ENCODE measurements at places on chromosomes 4 and X.
A peak's percentile ranks its signal among the peaks of the same experiment; 100 is the strongest.

GRCh38 chr4:76729460-76729859, 168.5 kb downstream of the SOWAHB start:
- ATAC-seq: no peak
- no peak overlapping the region for H3K4me3 ChIP-seq
- H3K27me3 ChIP-seq: peaks cover 8% of the 10 kb centered on the region
- no peaks in the 10 kb centered on the region for H3K4me1 ChIP-seq
- no peaks in the 10 kb centered on the region for H3K36me3 ChIP-seq
- no peak overlapping the region for H3K27ac ChIP-seq

- no peak overlapping the region for H3K4me3 ChIP-seq
- no peak for ATAC-seq
- H3K27ac ChIP-seq: no peak overlapping the region
- H3K4me1 ChIP-seq: peaks cover 4% of the 10 kb centered on the region
Observed at GRCh38 chr4:76764251-76764650, 133.7 kb downstream of the SOWAHB start.

- H3K27me3 ChIP-seq: no peaks in the 10 kb centered on the region
- no peak overlapping the region for H3K4me3 ChIP-seq
- H3K27ac ChIP-seq: no peak overlapping the region
Observed at GRCh38 chrX:132119283-132119682, 8.5 kb downstream of the FRMD7 start.

DNA sequence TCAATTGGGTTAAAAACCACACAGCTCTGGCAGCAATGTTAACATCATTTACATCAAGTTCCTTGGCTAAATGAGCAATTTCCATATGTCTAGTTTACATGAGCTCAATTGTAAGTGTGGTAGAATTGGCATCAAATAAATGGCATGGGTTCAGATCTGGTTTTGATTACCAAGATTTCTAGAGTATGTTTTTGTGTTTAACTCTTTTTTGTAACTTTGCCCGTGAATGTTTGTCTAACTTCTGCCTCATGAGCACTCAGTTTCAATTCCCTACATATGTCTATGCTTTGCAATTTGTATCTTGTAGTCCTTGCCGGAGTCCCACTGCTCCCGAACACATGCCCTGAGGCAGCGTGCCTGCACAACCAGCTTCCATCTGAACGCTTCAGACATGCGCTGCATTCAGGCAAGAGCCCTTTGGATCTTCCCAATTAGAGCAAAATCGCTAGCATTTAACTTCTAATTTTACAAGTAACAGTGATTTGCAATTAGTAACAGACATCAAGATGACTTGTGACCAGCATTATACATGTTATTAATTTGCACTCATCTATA, 644.4 kb downstream of the TRIML1 start:
- ATAC-seq: no peak
- H3K36me3 ChIP-seq: no peaks in the 10 kb centered on the region
- no peak overlapping the region for H3K27ac ChIP-seq
- H3K4me1 ChIP-seq: no peaks in the 10 kb centered on the region
- H3K4me3 ChIP-seq: no peak overlapping the region

DNA sequence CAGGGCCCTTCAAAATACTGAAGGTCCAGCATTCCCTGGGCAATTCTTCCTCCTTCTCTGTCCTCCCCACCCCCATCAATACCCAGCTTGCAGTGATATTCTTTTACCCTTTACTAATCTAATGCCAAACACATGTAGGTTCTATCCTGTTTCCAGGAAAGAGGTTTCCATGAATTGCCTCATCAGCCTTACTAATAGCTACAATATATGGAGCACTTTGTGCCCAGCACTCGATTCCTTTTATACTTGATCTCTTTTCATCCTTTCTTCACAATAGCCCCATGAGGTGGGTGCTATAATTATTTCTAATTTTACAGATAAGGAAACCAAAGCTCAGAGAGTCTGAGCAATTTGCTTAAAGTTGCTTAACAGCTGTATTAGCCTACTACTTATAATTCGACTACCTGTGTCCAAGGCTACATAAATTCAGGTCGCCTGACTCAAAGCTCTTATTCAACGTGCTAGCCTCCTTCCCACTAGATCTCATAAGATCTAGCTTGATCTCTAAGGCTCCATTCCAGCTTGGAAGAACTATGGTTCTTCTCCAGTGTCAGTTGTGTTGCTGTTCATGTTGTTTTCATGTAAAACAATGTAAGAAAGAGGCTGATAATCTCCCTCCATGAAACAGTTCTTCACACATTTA, 229.6 kb upstream of the PGRMC2 start:
- peaks cover 11% of the 10 kb centered on the region for H3K4me1 ChIP-seq
- H3K4me3 ChIP-seq: no peak overlapping the region
- H3K27me3 ChIP-seq: peaks cover 15% of the 10 kb centered on the region
- H3K27ac ChIP-seq: no peak overlapping the region

GRCh38 chrX:13007519-13008188, 32.7 kb downstream of the TMSB4X start:
- no peaks in the 10 kb centered on the region for H3K27me3 ChIP-seq
- no peak for ATAC-seq
- H3K4me3 ChIP-seq: peak overlapping the region; percentile 82
- H3K4me1 ChIP-seq: peaks cover 34% of the 10 kb centered on the region

DNA sequence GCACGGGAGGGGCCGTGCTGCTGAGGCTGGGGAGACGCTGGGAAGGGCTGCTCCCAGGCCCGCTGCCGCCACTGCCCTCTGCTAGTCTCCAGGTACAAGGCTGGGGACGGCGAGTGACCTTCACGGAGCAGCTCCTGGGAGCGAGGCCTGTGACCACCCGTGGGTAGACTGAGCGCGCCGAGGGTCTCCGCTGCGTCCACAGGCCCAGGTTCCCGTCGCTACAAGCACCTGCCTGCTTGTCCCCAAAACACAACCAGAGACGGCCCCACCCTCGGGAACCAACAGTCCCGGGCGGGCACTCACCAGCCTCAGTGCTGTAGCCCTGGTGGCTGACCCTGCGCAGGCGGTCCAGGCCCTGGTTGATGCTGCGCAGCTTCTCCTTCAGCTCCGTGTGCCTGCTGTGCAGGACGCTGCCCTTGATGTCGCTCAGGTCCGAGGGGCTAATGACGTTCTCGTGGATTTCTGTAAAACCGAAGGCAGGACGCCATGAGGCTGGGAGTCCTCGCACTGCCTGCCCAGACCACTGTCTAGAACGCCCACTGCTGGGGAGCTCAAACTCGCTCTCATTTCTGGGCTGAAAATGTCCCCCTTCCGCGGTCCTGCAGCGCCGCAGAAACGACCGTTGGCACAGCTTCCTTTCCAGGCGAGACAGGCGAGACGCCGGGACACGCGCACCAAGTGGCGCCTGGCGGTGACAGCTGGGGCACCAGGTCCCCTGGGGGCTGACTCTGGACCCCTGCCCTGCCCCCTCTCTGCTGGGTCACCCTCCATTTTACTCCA, 14.3 kb downstream of the LRPAP1 start:
- no peaks in the 10 kb centered on the region for H3K27me3 ChIP-seq
- peaks cover 74% of the 10 kb centered on the region for H3K36me3 ChIP-seq
- no peak overlapping the region for H3K27ac ChIP-seq

DNA sequence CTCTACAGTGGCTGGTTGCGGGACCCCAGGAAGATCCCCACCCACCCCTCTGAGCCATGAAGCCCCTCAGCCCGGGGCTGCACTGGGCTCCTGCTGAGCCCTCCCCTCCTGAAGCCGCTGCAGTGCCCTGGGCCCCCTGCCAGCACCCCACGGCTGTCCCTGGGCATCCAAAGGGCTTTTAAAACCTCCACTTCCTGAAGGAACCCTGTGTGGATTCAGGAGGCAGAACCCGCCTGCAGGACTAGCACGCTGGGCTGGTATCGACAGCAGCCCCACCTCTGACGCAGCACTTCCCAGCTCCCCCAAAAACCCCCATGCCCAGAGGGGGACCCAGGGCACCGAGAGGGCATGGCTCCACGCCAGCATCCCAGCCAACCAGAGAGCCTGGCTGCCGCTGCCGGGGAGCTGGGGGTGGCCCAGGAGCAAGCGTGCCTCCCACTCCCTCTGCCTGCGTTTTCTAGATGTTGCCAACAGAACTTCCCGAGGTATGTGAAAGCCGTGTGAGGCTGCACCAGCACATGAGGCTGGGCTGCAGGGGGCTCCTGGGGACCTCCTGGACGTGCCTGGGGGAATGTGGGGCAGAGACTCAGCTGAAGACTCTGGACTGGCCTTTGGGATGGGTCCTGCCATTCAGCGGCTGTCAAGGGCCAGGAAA, 6.3 kb downstream of the MXD4 start:
- no peaks in the 10 kb centered on the region for H3K27me3 ChIP-seq
- no peaks in the 10 kb centered on the region for H3K4me1 ChIP-seq
- no peak overlapping the region for H3K27ac ChIP-seq
- ATAC-seq: no peak

DNA sequence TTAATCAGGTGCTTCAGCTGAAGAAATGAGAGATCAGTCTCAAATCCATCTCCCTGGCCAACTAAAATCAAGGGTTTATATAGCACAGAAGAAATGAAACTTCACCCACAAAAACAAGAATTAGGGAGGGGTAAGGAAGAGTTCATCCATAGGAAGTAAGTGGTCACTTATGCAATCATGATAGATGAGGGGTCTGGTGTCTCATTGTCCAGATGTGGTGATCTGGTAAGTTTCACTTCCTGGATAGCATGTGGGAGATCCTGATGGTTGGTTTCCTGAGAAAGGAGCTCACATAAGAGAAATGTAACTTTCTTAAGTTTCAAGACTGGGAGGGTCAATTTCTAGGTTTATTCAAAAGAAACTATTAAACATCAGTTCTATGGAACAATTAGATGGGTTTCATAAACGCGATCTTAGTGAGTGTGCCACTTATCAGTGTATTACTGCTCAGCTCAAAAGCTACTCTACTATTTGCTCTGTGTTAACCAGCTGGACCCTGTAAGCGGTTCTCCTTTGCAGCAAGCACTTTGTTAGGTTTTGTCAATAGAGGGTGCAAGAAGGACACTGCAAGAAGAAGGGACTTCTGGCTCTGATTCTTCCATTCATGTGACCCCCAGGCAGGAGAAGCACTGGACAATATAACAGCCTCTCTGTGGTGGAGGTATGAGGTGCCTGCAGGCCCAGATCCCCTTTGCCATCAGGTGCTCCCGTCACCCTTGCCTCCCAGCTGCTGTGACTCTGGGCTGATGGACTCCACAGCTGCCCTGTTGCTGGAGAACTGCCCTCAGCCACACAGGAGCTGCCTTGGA, 35.4 kb upstream of the HPSE start:
- no peaks in the 10 kb centered on the region for H3K36me3 ChIP-seq
- ATAC-seq: peak; percentile 24

- H3K36me3 ChIP-seq: no peaks in the 10 kb centered on the region
- no peaks in the 10 kb centered on the region for H3K4me1 ChIP-seq
- H3K27me3 ChIP-seq: no peaks in the 10 kb centered on the region
- ATAC-seq: no peak
- no peak overlapping the region for H3K27ac ChIP-seq
- H3K4me3 ChIP-seq: no peak overlapping the region
Observed at GRCh38 chrX:45524296-45524695, 323.6 kb upstream of the DIPK2B start.

- H3K4me3 ChIP-seq: no peak overlapping the region
- H3K4me1 ChIP-seq: no peaks in the 10 kb centered on the region
- no peaks in the 10 kb centered on the region for H3K27me3 ChIP-seq
- ATAC-seq: no peak
- H3K27ac ChIP-seq: no peak overlapping the region
Observed at GRCh38 chrX:105460376-105460775, 239.9 kb upstream of the TEX13A start.

GRCh38 chr4:2537011-2537830, 774 bp downstream of the FAM193A start:
- ATAC-seq: peak; percentile 19
- H3K4me3 ChIP-seq: peak overlapping the region; percentile 89
- no peaks in the 10 kb centered on the region for H3K4me1 ChIP-seq
- peak overlapping the region; percentile 86 for H3K27ac ChIP-seq
- H3K27me3 ChIP-seq: no peaks in the 10 kb centered on the region

- no peaks in the 10 kb centered on the region for H3K27me3 ChIP-seq
- H3K36me3 ChIP-seq: no peaks in the 10 kb centered on the region
- no peaks in the 10 kb centered on the region for H3K4me1 ChIP-seq
Observed at GRCh38 chr4:24330172-24330571, 254.2 kb downstream of the DHX15 start.

GRCh38 chr4:65538571-65538970, 131.7 kb downstream of the EPHA5 start:
- H3K27me3 ChIP-seq: no peaks in the 10 kb centered on the region
- no peaks in the 10 kb centered on the region for H3K4me1 ChIP-seq
- no peaks in the 10 kb centered on the region for H3K36me3 ChIP-seq

Data from activated T-helper 17 cell treated with anti-CD3 and anti-CD28 coated beads, Interleukin-2, amount 50 U/mL, for 72 hours (primary cell).